ENCODE measurements at places on chromosomes 5 and 9.

DNA sequence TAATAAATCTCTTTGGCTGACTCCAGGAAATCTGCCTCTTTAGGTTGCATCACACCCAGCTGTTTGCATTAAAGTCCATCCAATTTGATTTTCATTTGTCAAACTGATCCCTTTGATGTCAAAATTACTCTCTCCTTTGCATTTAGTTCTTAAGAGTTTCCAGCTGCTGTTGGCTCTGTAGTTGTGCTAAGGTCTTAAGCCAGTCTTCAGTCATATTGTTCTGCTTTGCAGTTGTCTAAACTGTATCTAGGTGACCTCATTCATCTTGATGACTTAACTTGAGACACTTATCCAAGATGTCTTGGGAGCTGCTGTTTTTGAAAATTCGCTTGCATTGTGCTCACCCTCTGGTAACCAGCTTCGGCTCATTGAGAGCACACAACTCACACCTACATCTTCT, 386.9 kb upstream of the TLE4 start:
- no peak for DNase-seq

DNA sequence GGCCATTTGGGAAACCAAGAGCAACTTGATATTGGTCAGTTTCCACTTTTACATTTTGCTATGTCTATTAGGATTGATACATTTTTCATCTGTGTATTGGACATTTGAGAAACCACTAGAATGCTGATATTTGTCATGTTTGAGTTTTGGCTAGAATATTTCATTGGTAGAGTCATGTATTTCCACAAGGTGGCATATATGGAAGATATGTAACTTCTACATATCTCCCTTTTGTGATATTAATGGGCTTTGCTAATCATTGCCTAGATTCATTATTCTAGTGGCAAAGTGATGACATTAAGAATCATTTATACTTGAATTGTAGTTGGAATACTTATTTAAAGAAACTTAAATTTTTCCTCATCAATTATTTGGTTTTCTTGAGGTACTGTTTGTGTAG, 692.9 kb upstream of the EDIL3 start:
- no peak for DNase-seq

DNA sequence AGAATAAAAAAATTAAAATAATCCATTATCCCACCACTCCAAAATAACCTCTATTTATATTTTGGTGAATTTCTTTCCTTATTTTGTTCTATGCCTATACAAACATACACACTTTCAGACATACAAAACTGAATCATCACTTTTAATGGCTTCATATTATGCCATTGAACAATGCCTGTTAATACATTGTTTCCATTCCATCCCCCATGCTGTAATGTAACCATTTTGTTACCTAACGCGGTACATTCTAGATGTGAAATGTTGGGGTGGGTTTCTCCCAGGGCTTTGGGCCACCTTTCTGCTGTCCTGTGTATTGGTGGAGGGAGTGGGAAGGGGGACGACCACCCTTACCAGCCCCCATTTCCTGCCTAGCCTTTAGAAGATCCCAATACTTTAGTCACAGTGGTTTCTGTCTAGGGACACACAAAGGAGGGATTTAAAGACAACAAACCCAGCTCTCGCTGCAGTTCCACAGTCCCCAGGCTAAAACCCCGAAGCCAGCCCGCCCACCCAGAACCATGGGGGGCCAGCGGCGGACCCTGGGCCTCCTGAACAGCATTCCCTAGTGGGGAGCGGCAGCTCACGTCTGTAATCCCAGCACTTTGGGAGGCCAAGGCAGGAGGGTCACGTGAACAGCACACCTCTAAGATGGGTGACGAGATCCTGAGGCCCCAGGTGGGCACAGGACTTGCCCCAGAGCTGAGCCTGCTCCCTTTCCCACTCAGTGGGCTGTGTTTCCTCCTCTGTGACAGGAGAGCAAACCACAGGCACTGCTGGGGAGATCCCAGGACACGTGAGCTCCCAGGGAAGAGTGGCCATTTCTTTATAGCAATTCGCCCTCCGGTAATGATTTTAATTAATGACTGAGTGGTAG, 56.9 kb upstream of the STXBP1 start:
- DNase-seq = no peak

- DNase-seq = no peak
Observed at GRCh38 chr9:15843931-15844330, 291.1 kb downstream of the CCDC171 start.

DNA sequence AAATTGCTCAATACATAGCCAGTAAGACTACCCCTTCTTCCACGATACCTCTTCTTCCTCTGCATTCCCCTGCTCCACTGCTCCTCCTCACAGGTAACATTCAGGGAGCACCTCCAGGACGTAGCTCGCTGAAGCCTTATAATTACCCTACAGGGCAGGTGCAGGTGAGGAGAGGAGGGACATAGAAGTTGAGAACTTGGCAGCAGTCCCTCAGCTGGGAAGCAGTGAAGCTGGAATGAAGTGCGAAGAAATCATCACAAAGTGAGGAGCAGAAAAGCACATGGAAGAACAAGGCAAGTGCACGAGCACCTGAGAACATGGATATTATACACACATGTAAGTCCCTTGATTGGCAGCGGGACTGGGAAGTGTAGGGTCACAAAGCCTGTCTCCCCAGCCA, 118.2 kb downstream of the HSD17B3 start:
- no peak for DNase-seq

GRCh38 chr5:155983954-155984353, 343.0 kb upstream of the SGCD start:
- no peak for DNase-seq
